Hair follicular keratinocyte (primary cell): ENCODE measurements at places on chromosomes 1 and 21. TPM values are rescaled to one million over a fixed set of nuclear protein-coding genes. Genes with fewer than 3 reads are reported as not detected.

The C4BPB gene
- not detected in 2 replicates for total RNA-seq

The PYCR2 gene
- 78.9 and 89.9 TPM in 2 replicates for total RNA-seq

The AMIGO1 gene
- 0.15 and 0.55 TPM in 2 replicates for total RNA-seq

The LY9 gene
- not detected in 2 replicates for total RNA-seq

The TIAM1 gene
- total RNA-seq: 8.7 and 10.8 TPM in 2 replicates

The S100A3 gene
- total RNA-seq: 7.7 and 12.7 TPM in 2 replicates

The TEX38 gene
- not detected in 2 replicates for total RNA-seq

The FBXO2 gene
- total RNA-seq: 28.9 and 61.7 TPM in 2 replicates

The AUNIP gene
- total RNA-seq: 5.2 and 9.2 TPM in 2 replicates

The VASH2 gene
- 0.04 TPM in 1 of 2 replicates, not detected in the other for total RNA-seq

The TLCD4 gene
- 0.08 TPM in 1 of 2 replicates, not detected in the other for total RNA-seq

The SPRR2E gene
- total RNA-seq: 1.1 TPM in 1 of 2 replicates, not detected in the other

The SPRR2F gene
- not detected in 2 replicates for total RNA-seq

The ATP1A4 gene
- not detected in 2 replicates for total RNA-seq

The SF3B4 gene
- total RNA-seq: 9.8 and 10.9 TPM in 2 replicates
